ENCODE measurements at places on chromosomes 5 and 9.
A peak's percentile ranks its signal among the peaks of the same experiment; 100 is the strongest.

DNA sequence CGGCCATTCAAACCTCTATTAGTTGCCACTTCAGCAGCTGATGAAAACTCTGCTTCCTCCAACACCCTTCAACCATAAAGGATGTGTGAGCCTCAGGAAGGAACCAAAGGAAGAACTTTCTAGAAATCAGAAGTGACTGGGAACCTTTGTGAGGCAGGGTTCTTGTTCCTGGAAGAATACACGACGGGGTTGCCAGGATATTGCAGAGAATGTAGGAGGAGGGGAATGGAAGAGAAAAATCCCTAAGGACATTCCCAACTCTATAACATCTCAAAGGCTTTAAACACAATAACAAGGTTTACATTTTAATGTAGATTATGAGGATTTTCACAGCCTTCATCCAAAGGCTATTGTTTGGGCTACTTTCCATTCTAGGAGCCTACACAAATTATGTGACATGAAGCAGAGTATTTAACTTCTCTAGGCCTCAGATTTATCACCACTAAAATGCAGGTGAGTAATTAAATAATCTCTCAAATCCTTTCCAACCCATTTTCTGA is 147.7 kb downstream of the GLIS3 start:
- no peak for DNase-seq

DNA sequence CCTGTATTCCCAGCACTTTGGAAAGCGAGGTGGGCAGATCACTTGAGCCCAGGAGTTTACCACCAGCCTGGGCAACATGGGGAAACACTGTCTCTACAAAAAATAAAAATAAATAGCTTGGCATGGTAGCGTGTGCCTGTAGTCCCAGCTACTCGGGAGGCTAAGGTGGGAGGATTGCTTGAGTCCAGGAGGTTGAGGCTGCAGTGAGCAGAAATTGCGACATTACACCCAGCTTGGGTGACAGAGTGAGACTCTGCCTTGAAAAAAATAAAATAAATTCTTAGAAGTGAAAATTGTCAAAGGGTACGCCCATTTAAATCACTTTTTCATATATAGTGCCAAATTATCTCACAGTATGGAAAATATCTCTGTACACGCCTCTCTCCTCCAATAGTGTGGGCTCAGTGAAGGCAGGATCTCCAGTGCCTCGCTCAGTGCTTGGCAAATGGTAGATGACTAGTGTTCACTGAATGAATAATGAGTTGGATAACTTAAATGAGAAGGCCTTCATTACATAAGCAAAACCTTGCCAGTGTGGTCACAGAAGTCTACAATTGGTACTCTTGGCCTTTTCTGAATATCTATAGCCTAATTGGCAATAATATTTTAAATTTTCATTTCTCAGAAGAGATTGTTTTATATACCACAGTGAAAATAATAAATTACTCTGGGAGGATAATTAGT is 9.4 kb upstream of the CCL28 start:
- no peak for DNase-seq

DNA sequence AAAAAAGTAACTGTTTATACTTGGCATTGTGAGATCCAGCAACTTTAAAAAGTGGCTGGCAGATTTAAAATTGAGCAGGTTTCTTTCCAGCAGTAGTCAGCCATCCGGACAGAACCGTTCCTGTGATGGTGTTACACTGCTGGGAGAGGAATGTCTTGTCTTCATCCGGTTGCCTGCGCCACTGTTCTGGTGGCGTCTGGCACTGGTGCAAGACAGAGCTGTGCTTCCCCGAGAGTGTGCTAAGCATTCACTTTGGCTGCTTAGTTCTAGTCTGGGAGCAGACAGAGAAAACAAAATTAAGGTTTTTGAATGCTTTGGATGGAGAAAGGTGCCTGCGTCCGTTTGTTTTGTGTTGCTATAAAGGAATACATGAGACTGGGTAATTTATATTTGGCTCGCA is 35.5 kb upstream of the CREBRF start:
- DNase-seq, result no peak

- DNase-seq, result no peak
Measured at GRCh38 chr5:151740336-151740942, 18.0 kb downstream of the ATOX1 start.

DNA sequence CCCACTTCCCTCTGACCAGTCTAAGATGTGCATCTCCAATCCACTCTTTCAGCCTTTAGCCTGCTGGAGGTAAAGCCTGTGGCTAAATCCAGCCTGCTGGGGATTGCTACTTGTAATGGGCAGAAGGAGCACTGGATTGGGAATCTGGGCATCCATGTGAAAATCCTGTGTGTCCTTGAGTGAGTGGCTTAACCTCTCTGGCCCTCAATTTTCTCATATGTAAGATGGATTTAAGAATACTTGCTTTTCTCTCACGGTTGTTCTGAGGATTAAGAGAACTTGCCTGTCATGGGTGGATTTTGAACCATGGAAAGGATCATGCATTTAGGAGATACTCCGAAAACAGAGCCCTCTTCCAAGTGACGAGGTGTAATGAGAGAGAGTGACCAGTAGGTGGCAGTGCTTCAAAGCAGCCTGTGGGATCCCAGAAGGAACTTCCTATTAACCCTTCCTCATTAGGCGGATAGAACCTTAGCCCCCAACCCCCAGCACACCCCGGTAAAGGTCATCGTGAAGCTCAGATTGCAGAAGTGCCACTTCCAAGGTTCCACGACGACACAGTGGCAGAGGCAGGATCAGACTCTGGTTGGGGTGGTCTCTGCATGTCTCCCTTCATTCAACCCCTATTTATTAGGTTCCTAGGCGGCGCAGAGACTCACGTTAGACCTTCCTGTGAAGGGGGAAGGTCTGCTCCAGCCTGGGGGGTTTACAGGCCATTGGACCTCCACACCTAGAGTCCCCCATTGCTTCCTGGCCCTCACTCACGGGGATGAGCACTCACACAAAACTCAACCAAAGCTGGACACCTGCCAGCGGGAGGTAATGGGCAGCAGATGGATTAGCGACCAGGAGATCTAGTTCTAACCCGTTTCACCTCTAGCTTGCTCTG is 68.7 kb upstream of the ZNF618 start:
- peak; percentile 49 for DNase-seq
